ENCODE measurements at places on chromosomes 16 and 17.

DNA sequence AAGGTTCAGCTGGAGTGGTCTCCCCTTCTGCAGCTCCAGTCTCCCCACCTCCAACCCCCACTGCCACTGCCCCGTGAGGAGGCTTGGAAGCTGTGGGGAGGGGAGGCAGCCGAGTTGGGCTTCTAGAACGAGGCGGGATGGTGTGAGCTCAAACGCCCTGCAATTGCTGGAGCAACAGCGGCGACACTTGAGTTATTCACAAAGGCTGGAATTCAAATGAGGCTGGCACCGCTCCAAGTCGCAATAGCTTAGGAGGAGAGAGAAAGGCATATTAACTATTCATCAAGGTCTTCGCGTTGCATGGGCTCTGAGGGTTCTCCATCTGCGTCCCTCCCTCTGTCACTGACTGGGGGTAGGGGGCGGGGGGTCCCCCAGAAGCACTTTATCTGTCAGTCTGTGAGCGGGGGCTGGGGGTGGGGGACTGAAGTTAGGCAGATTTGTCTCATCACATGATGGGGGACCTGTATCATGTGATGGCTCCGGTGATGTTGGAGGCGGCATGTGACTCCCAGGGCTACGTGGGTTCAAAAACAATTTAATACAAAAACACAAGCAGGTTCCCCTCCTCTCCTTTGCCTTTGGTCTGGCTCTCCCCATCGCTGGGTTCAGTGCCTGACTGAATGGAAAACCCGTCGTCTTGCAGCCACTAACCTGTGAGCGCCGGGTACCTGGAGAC, 70.5 kb downstream of the RBBP6 start:
- peak; percentile 70 for DNase-seq

DNA sequence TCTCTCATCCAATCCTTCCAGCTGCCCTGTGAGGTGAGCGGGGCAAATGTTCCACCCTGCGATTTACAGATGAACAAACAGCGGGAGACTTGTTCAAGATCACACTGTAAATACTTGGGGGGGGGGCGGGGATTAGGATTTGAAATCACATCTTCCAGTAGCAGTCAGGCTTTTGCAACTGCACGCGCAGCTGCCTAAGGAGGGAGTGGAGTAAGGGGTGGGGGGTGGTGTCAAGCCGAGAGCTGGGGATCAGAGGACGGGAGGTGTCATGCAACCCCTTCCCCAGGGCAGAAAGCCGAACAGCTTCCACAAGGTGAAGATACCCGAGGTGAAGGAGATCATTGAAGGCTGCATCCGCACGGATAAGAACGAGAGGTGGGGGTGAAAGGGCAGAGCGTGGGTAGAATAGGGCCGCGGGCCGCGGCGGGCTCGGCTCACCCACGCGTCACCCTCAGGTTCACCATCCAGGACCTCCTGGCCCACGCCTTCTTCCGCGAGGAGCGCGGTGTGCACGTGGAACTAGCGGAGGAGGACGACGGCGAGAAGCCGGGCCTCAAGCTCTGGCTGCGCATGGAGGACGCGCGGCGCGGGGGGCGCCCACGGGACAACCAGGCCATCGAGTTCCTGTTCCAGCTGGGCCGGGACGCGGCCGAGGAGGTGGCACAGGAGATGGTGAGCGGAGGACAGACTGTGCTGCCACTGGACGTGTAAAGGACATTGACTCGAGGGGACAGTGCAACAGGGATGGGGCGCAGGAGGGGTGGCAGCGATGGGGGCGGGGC, 4.6 kb downstream of the WNK4 start:
- DNase-seq: no peak

GRCh38 chr17:1144162-1144561, 35.6 kb downstream of the ABR start:
- DNase-seq: no peak

GRCh38 chr16:1010251-1010650, 28.7 kb downstream of the SOX8 start:
- DNase-seq: no peak

DNA sequence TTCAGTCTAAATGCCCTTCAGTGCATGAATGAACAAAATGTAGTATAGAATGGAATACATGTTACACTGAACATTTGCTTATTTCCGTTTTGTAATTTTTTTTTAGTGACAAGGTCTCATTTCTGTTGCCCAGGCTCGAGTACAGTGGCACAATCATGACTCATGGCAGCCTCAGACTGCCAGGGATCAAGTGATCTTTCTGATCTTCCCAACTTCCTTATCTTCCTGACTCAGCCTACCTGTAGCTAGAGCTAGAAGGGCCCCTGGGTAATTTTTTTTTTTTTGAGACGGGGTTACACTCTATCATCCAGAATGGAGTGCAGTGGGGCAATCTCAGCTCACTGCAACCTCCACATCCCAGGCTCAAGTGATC, 7.3 kb upstream of the SLX4 start:
- DNase-seq: peak; percentile 23

- DNase-seq: no peak
These were observed 684 bp upstream of the RSAD1 start for GRCh38 chr17:50477976-50478375.

- no peak for DNase-seq
These were observed 1.9 kb downstream of the ACSF3 start for GRCh38 chr16:89095491-89095951.

DNA sequence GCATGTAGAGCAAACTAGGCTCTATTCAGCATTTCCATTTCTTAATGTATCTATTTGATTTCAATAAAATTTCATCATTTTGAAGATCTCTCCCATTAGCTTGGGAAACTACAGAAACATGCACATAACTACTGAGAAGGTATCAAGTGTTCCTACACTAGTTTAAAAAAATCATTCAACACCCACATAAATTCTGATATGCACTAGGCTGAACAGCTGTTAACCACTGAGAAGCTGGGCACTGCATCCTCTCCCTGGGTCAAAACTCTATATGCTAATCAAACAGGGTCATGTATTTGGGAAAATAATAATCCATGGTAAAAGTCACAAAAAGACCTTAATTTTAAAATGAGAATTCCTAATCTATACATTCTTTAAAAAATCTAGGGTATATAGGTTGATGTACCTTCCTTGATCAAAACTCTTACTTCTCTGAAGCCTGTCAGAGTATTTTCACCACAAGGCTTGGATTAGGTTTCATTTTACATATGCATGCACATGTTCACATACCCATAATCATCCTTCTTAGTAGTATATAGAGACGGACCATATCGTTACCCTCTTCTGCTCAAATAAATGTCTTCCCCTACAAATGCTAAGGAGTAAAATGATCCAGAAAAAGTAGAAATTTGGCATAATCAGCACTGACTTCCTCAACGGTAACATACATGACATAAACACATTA, 57.2 kb downstream of the KANSL1 start:
- no peak for DNase-seq

GRCh38 chr16:75258807-75259141, 7.3 kb upstream of the BCAR1 start:
- no peak for DNase-seq

DNA sequence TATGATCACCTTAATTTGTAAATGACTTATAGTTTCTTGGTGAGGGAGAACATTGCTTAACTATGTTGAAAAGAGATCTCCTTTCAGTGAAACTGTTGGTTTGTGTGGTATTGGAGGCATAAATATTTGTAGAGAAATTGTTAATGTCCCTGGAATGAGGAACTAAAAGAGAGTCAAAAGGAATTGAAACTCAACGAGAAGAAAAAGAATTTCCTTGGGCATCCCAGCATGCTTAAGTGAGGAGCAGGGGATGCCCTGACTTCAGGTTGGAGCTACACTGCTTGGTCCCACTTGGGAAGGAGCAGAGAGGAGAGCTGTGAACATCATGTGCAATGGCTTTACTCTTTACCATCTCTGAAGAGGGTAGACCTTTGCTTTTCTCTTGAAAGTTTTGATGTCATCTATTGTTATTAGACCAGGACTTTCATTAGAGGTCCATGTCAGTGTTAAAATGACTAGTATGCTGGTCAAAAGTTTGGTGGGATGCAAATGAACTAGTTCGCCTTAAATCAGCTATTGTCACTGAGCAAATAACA, 21.7 kb downstream of the KRT23 start:
- peak; percentile 88 for DNase-seq

DNA sequence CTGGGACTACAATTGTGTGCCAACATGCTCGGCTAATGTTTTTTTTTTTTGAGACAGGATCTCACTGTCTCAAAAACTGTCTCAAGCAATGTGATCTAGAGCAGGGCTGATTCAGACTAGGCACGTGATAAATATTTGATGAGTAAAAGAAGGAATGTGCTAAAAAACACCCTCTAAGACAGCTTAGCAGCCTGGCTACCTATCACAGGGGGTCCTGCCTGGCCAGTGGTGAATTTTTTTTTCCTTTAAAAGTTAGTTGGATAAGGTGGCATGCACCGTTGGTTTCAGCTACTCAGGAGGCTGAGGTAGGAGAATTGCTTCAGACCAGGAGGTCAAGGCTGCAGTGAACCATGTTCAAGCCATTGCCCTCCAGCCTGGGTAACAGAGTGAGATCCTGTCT, 14.8 kb upstream of the GPATCH8 start:
- peak; percentile 87 for DNase-seq

DNA sequence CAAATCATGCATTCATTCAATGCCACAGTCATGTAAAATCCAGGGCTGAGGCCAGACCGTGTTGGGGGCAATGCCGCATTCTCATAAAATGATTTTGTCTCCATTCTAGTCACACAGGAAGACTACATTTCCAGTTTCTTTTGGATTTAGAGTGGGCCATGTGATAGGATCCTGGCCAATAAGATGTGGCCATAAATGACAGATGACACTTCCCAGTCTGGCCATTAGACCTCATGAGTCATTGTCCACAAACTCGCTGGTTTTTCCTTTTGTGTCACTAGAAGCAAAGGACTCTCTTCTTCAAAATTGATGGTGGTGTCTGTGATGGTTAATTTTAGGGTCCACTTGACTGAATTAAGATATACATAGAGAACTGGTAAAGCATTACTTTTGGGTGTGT, 352.3 kb downstream of the UTP18 start:
- DNase-seq: no peak
